ENCODE measurements at places on chromosomes 16 and 17. TPM values are rescaled to one million over a fixed set of nuclear protein-coding genes. Genes with fewer than 3 reads are reported as not detected.

ABCC11 gene
- total RNA-seq: 0.40 TPM

CCL14 gene
- total RNA-seq: 10.4 TPM

PABPN1L gene
- not detected for total RNA-seq

GPR142 gene
- total RNA-seq: not detected

CSH2 gene
- not detected for total RNA-seq

KRTAP4-1 gene
- total RNA-seq: not detected

PIK3R5 gene
- 0.88 TPM for total RNA-seq

CHRNE gene
- 0.32 TPM for total RNA-seq

EVPL gene
- total RNA-seq: 175 TPM

HOXB4 gene
- total RNA-seq: 2.4 TPM

KRT39 gene
- total RNA-seq: not detected

VWA3A gene
- total RNA-seq: not detected

DPEP2 gene
- total RNA-seq: 0.68 TPM

ZMYND15 gene
- total RNA-seq: 0.36 TPM

CCL15 gene
- total RNA-seq: 0.68 TPM

ZG16B gene
- 15.3 TPM for total RNA-seq

CCL2 gene
- total RNA-seq: 2.2 TPM

CCL13 gene
- 0.24 TPM for total RNA-seq

Data from esophagus mucosa (tissue), 1 donor.